ENCODE measurements at places on chromosomes 2 and 18.

DNA sequence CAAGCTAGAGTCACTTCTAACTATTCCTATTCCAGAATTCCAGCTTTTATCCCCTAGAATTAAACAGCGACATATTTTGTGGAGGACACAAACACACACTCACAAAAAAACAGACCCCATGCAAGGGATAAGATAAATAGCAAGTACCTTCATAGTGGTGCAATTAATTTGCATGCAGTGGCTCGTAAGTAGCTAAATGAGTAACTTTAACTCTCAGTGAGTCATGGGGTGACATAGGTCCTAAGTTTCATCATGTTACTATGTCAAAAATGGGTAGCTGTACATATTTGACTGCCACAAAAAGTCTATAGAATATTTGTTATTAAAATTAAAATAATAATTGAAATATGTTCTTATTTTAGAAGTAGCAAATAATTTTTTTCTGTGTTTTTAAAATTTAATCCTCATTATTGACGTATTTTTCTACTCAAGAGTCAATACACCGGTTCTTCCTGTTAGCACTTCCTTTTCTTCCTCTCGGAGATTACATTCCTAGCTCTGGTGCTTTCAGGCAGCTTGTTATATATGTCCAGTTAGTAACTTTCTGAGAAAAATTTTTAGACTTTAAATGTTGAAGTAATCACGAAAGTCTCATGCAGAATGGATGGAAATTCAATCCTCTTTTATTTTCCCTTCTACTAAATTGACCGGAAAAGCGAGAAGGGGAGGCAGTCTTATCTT, 247.0 kb downstream of the KCNH7 start:
- no peak for DNase-seq

DNA sequence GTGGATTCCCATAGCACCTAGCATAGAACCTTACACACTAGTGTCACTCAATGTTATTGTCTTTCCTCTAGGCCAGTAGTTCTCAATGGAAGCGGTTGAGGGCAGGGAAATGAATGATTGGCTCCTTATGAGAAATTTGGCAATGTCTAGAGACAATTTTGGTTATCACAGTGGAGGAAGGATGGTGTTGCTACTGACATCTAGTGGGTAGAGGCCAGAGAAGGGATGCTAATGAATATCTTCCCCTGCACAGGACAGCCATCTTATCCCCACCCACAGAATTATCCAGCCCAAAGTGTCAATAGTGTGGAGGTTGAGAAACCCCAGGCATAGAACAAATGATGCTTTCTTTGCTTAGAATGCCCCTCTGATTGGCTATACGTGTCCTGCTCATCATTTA, 15.8 kb downstream of the C18orf63 start:
- no peak for DNase-seq

GRCh38 chr2:182368446-182368845, 58.4 kb downstream of the PDE1A start:
- DNase-seq, result no peak

DNA sequence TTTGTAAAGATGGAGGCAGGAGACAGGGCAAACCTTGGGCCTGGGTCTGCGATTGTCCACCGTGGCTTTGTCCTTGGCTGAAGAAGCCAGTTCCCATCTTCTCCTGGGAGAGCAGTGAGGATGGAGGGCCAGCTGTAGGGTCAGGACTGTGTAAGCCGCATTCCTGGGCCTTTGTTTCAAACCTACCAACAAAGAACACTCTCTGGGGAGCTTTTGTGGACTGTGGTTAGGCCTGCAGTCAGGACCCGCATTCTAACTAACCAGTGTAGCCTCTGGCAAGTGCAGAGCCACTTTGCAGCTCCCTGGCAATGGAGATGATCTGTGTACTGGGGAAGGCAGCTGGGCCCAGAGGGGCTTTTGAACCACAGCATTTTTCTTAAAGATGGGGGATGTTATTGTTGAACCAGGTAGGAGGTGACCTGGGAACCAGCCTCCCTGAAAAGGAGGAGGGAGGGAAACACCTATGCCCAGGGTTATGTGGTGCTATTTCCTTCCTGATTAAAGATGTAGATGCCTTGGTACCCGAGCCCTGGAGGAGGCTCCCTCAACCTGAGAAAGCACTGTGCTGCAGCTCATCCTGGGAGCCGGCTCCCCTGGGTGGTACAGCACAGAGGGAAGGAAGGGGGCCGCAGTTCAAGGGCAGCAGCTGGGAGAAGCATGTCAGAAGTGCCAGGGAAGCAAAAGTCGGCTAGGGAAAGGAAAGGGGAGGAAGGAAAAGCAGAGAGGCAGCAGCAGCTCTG, 12.7 kb upstream of the SMAD4 start:
- DNase-seq, result no peak

GRCh38 chr2:119377993-119378345, 11.2 kb downstream of the DBI start:
- DNase-seq, result no peak

- DNase-seq, result no peak
Measured at GRCh38 chr2:240932001-240932723, 26.0 kb downstream of the CROCC2 start.

DNA sequence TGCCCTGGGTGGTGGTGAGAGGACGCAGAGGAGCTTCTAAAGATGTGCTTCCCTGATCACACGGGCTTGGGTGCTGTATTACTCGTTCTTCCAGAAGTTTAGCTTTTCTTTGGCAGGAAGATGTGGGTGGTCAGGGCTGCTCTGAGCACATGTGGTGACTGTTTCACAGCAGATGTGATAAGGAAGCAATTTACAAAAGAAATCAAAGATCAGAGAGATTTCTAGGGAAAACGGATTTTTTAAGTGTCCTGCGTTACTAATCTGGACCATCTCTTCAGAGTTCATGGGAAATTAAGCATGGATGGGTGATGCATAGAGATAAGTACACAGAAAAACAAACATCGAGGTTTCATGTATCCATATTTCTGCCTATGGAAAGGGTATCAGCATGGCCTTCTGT, 99.4 kb downstream of the WDSUB1 start:
- DNase-seq, result no peak

DNA sequence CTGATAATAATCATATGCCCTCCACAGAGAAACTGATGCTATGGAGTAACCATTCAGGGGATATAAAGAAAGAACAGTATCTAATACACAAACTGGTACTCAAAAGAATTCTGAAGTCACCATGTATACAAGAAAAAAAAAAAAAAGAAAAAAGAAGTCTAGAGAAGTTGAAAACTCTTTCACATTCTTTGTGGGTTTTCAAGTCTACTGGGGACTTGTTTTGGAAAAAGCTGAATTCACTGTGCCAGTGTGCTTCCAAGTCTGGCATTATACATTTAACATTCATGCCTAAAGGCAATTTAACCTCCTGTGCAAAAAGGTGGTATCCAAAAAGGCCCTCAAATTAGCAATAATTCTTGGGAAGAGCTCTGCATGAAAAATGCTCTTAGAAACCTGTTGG, 94.8 kb upstream of the ITGB6 start:
- no peak for DNase-seq

GRCh38 chr2:129711816-129712675, 267.4 kb upstream of the RAB6C start:
- no peak for DNase-seq

DNA sequence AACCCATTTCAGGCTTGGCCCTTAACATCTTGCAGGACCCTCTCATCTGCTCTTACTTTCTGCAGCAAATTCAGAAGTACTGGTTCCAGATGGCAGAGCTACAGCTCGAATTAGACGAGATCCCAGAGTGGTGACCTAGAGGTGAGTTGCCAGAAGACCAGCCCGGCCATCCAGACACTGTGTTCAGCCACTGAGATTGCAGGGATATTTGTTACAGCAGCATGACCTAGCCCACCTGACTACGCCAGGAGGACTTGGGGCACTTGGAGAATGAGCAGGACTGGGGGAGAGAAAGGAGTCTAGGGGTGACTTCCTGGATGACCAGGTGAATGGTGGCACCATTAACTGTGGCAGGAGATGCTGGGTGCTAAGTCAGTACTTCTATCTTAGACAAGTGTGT, 67.2 kb upstream of the ID2 start:
- no peak for DNase-seq

- no peak for DNase-seq
Measured at GRCh38 chr2:12862541-12862940, 145.8 kb downstream of the TRIB2 start.

DNA sequence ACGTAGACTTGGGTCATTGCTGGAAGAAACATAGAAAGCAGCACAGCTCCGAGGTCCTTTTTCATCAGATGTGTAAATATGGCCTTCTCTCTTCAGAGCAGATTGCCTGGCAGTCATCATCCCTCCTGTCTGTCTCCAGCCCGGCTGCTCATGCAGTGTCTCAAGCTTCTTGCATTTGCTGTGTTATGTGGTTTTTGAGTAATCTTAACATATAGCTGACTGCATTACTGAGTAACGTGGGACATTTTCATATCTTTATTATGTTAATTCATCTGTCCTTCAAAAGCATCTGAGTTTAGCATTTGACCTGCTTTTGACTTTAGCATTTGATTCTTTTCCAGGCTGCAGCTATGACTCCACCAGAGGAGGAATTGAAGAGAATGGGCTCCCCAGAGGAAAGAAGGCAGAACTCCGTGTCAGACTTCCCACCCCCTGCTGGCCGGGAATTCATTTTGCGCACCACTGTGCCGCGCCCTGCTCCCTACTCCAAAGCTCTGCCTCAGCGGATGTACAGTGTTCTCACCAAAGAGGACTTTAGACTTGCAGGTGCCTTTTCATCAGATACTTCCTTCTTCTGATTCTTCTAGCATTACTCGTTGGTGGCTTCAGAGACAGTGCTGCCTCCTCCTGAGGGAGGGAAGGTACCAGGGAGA, 116.2 kb downstream of the RAB3GAP1 start:
- no peak for DNase-seq

GRCh38 chr2:106192752-106193689, 1.1 kb downstream of the UXS1 start:
- DNase-seq, result no peak

GRCh38 chr2:207477896-207478295, 51.9 kb upstream of the CREB1 start:
- no peak for DNase-seq

DNA sequence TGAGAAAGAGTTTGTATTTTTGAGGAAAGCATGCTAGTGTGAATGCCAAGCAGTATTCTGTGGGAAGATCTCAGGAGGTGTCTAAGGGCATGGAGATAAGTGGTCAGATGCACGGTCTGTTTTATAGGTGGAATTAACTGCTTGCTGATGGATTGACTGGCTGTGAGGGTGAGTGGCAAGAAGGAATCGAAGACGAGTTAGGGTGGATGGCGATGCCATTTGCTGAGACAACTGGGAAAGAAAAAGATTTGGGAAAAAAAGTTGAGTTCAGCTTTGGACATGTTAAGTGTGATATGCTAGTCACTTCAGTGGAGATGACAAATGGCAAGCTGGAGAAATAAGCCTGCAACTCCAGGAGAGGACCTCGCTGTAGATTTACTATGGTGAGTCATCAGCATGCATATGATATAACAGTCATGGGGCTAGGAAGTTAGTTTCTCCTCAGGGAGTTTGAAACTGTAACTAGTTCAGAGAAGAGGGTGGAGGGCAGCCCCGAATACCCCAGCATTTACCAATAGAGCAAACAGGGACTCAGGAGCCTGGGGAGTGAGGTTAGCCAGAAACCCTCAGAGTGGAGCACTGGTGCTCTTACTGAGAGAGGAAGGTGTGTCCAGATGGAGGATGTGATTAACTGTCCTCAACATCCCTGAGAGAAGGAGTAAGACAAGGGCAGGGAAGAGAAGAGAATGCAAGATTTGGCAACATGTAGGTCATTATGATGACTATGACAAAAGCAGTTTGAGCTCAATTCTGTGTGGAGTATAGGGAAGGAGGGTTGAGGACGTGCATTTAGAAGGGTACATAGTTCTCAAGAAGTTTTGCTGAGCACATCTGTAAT, 2.0 kb upstream of the HK2 start:
- DNase-seq, result no peak

DNA sequence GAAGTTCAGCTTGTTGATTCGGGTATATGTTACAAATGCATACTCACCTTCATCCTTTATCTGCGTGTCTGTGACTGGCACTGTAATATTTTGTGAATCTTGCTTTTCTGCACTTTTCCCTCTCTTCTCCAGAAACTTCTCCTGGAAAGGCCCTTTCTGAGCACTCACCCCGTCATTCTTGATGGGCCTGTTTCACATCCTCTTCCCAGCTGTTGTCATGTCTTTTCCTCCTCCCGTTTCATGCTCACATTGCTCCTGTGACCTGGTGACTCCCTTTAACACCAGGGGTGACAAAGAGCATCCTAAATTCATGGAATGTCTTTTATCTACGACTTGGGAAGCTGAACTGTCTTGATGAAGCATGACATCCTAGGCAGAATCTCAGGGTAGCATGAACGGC, 65.8 kb downstream of the CD8B2 start:
- no peak for DNase-seq

- DNase-seq, result no peak
Measured at GRCh38 chr2:78561876-78562275, 463.6 kb upstream of the REG3G start.

DNA sequence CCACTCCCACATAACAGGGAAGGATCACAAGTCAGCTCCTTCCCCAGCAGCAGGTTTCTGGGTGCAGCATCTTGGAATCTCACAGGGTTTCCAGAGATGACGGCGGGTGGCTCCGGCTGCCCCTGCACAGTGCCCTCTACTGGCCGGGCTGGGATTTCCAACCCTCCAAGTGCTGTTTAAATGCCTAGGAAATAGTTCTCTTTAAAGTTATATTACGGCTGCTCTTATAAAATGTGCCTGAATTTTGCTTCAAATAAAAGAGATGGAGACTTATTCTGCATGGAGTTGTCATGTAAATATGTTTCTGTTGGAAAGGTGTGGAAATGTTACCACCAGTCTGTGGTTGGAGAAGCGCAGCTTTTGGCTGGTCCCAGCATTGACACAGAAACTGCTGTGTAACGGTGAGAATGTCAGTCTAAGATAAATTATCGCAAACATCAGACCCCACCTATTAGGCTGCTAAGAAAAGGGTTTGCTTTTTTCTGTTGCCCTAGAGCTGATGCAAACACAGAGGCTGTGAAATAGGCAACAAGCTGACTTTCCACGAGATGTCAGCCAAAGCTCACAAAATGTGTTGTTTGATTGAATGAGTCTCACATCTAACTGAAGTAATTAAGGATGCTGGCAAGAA, 3.3 kb upstream of the HJURP start:
- DNase-seq, result no peak

DNA sequence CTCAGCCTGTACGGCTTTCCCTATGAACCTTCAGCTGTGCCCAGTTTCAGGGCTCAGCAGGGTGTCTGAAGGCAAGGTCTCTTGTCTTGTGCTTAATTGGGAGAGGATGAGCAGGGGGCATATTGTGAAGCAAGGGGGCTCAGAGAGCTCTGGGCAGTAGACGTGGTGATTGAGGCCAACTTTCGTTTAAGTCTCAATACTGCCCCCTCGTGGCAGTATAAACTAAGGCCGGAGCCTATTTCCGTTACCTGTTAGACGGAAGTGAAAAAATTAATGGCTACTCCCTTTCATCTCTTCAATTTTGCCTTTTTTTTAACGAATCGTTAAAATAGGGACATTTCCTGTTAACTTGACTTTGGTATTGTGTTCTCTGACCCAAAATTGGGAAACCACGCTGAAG, 193.4 kb downstream of the TDRD15 start:
- DNase-seq, result no peak

Data from smooth muscle cell of the brain vasculature (primary cell).